ENCODE measurements at places on chromosomes 2 and 18.

DNA sequence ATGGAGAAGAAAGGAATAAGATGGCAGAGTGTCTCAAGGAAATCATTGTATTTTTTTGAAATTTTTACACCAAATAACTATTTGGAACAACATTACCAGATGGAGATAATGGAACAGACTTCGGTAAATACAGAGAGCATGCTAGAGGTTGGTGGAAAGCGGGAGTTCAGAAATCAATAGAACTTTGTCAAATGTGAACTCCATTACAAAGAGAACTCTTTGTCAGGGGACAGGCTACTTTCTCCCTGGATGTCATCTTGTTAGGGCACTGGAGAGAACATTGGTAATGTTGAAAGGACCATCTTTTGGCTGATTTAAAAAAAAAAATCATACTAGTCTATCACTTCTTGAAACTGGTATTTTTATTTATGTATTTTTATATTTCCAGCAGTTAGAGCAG lies 30.8 kb downstream of the DCC start:
- no peak for DNase-seq

GRCh38 chr18:12442946-12443345 lies 35.2 kb downstream of the PRELID3A start:
- DNase-seq, result no peak

- no peak for DNase-seq
Observed at GRCh38 chr18:22742409-22742808, 190.7 kb upstream of the RBBP8 start.

- no peak for DNase-seq
Observed at GRCh38 chr2:120520929-120521912, 175.3 kb downstream of the INHBB start.

DNA sequence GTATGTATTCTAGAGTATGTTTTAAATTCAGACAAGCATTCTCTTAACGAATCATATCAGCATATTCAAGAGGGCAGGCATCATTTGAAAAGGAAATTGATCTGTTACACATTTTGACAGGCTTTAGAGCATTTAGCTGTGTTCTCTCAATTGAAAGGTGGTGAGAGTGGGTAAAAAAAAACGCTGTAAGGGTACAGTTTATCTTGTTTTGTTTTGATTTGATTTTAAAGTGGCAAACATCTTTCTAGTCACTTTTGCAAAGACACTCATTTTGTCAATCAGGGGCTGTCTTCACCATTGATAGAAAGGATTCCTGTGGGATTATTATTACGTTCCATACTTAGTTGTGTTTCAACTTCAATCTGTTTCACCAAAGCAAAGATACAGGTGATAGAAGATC lies 2.2 kb downstream of the CDH19 start:
- no peak for DNase-seq

GRCh38 chr2:8860239-8860638 lies 22.8 kb upstream of the KIDINS220 start:
- no peak for DNase-seq

DNA sequence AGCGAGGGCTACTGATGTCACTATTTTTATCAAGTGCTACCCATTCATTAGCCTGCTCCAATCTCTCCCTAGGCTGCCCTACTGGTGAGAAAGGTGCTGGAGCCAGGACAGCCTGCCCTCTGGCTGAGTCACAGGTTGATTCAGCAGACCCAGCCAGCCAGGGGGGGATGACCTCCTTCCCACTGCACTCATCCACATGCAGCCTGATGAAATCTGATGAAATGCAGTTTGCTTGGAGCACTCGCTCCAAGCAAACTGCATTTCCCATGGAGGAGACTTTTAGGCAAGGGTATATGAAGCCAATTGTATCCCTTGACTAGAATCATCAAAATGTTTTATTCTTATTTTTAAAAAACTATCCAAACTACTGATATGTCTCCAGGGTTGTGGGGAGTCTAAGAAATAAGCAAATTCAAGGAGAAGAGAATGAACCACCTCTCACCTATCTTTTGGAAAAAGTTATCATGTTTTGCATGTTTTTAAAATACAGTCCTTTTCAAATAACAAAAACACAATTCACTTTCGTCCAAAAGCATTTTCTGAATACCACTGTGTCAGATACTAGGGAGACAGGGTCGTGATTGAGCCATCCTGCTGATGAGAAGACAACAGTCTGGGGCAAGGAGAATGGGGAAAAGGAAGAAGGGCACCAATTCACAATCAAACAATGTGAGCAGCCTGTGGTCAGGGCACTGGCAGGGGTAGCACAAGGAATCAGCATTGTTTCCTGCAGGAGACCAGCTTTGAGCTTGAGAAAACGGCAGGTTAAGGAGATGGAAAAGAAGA lies 128.3 kb downstream of the AFF3 start:
- DNase-seq, result no peak

DNA sequence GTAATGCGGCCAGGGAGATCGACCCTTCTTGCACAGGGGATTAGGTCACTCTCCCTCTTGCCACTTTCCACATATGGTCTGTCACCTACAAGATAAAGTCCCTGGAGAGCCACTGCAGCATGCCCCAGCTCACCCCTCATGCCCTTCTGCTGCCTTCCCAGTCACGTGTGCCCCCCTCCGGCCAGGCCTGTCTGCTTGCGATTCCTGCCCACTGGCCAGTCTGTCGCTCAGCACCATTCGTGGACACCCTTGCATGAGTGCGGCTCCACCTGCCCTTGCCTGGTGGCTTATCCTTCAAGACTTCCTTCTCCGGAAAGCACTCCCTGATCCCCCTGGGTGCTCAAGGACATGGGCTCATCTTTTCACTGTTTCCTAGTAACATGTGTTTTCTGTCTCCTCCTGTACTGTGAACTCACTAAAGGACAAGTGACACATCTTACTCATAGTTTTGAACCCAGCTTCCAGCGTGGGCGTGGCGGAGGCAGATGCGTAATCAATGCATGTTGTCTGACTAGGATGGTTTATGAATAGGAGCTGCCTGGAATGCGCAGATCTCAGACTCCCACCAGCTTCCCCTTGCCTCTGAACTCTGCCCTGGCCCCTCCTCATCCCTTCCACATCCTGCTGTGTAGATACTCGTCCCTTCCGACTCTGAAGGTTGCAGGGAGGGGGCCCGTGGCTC lies 7.8 kb upstream of the NT5DC4 start:
- DNase-seq, result no peak

DNA sequence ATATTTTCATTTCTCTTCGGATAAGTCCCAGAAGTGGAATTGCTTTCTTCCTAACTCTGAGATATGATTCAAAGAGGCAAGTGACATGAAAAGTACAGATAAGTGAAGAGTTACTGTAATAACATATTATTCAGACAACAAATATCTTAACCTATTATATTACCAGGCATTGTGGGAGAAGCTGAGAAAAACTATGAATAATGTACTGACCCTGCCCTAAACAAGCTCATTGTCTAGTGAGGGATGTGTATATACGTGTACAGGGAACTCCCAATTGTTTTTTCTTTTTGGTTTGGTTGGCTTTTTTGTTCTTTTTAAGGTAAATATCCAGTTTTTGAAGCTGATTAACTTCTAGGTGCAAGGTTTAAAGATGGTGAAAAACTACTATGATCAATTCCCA lies 26.5 kb downstream of the NCKAP1 start:
- no peak for DNase-seq

GRCh38 chr2:72114693-72115051 lies 33.0 kb downstream of the CYP26B1 start:
- DNase-seq, result no peak
